ENCODE measurements at places on chromosomes 4 and X.

DNA sequence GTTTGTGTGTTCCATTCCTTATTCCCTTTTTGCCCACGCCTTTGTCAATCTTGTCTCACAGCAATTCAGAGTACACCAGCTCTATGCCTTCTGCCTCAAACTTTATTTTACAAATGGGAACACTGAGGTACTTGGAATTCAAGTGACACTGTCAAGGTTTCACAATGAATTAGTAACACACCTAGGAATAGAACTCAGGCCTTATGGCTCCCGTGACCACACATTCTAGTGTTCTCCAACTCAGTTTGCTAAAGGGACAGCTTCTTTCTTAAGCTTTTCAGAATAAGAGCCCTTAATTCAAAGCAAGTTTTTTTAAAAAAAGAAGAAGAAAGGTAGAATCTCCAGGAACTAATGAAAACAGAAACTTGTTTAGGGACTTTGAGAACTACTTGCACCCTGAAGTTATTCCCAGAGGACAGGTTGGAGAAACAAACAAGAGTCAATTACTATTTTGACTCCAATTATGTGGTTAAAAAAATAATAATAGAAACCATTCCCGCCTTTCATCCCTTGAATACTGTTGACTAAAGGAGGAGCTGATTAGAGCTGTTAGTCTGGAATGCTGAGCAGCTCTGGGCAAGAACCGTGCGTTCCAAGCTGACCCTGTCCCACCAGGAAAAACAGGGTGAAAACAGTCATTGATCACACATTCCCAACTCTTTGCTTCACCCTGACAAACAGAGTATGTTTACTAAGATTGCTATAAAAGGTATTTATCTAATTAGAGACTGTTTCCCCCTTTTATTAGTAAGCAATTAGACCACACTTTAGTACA, 408.8 kb upstream of the CNKSR2 start:
- DNase-seq, result no peak

DNA sequence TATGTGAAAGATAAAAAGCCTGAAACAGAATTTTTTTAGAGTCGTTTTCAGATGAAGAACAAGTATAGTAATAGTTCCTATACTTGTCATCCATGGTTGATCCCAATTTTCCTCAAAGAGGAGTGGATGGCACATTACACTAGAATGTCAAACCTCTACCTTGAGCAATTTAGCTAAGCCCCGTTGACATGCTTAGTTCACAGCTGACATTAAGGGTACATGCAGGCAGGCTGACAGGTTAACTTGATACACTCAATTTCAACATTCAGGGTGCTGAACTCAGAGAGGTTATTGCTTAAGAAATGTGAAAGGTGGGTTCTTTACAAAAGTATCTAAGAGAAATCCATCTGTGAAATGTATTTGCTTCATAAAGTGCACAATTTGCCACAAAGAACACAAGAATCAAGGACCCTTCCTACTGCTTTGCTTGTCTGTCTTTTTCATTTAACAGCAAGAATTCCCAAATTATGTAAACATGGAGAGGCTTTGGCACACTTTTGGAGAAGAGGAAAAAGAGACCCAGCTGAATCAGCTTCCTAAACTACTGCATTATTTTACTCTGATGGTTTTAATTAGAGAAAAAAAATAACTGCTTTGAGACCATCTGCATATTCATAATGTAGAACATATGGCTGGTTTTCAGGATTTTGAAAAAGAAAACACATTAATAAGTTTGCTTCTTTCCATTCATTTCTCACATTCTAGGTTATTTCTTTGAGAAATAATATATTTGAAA, 122.5 kb upstream of the DDIT4L start:
- no peak for DNase-seq

DNA sequence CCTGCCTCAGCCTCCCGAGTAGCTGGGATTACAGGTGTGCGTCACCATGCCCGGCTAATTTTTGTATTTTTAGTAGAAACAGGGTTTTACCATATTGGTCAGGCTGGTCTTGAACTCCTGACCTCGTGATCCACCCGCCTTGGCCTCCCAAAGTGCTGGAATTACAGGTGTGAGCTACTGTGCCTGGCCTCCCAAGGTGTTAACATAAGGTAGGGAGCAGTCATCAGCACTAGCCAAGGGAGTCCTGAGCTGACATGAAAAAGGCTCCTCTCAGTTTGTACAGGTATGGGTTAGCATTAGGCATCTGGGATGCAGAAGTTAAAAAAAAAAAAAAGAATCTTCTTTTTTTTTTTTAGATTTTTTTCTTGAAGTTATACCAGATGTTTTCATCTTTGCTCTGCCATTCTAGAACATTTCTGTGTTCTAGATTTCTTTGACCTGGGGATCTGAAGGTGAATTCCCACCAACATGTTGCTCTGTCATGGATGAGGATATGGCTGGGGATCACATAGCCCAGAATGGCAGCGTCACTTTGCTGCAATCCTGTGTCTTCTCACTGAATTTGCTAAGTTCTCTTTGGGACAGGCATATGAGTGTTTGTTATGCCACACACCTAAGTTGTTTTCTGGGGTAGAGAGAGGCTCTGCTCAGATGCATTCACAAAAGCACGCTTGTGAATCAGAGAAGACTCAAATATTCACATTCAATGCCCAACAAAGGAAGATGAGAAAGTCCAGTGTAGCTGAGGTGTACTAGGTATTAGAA, 24.4 kb upstream of the PLA2G12A start:
- no peak for DNase-seq

- DNase-seq, result no peak
These were observed 17.9 kb upstream of the EXOSC9 start for GRCh38 chr4:121783210-121783609.

GRCh38 chr4:158933236-158933635, 164.4 kb downstream of the FNIP2 start:
- no peak for DNase-seq

DNA sequence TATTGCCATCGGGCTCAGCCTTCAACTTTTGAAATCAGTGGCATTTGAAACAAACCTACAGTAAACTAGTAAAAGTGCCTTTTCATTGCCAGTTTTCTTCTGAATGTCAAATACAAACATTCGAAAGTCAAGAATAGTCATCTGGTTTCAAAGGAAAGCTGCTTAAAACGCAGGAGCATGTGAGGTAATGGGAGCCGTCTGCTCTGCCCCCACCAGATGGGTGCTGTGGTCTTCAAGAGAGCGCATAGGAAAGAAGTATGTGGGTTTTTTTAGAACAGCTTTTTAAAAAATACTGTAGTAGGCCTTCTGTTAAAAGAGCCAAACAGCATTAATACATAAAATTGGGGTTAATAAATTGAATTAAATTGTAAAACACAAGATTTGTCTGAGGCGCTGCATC, 88.6 kb downstream of the STOX2 start:
- DNase-seq, result no peak

GRCh38 chr4:42150653-42151567, 1.5 kb downstream of the BEND4 start:
- DNase-seq, result no peak

DNA sequence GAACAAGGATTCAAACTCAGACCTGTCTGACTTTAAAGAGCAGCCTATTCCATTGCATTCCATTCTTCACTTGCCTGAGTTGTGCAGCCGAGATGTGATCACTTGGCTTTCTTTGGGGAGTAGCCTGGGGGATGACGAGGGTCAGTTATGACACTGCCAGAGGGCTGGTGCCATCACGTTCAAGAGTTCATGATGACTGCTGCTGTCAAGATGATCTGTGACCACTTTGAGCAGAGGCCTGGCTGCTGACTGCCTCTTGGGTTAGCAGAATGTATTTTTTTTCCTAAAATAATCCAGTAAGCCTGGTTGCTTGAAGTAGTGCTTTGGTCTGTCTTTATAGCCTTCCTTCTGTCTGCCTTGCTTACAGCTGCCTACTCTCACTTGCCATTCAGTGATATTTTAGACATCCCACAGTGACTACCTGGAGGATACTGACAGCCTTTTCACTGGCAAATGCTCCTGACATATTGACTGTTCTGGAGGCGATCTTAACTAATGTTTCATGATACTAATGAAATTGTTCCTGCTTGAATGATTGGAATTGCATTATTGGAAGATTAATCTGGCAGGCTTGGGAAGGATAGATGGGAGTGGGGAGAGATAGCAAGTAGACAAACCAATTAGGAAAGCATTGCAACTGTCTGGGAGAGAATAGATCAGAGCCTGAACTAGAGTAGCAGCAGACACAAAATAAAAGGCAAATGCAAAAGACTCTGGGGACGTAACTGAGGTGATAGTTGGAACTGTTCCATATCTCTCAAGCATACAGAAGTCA, 221.6 kb upstream of the LCORL start:
- no peak for DNase-seq

- no peak for DNase-seq
These were observed 158.1 kb downstream of the LHFPL1 start for GRCh38 chrX:112521676-112522075.

- DNase-seq, result no peak
These were observed 89.9 kb upstream of the FAT1 start for GRCh38 chr4:186813377-186814068.

DNA sequence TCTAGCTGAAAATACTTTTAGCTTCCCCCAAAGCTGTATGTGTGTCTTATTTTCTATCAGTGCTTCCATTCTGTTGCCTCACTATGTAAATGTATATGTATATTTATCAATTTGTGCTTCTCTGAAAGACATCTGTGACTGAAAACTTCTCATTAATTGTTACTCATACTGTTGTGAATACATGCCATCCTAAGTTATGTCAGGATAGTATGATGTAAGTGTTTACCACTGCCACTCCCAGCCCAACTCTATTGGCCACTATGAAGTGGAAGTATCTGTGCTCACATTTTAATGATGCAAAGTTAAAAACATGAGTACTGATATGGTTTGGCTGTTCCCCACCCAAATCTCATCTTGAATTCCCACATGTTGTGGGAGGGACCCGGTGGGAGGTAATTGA, 24.4 kb downstream of the GATB start:
- no peak for DNase-seq

DNA sequence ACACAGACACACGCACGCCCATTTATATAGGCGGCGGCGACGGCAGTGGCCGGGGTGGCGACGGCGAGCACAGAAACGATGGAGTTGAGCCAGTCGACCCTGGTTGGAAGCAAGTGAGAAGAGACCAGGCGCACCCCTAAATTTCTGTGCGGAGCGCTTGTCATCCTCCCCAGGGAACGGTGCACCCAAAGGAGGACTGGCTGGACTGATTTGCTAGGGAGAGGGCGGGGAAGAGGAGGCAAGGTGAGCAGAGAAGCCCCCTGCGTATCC, 302 bp downstream of the NHS start:
- DNase-seq, result no peak

DNA sequence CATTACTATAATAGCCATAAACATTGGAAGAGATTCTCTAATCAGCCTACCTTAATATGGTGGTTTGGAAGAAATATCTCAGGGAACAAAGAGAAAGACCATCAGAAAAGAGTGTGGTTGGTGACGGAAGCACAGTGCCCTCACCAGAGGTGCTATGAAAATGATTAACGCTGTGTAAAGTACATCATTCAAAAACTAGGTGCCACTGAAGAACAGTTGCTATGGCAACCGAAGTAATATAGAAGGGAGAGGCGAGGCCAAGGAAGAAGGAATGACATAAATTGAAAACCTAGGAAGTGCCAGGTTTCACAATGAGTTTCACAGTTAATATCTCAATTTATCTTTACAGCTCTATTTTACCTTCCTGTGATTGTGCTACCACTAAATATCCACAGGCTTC, 57.0 kb upstream of the ARSJ start:
- no peak for DNase-seq

DNA sequence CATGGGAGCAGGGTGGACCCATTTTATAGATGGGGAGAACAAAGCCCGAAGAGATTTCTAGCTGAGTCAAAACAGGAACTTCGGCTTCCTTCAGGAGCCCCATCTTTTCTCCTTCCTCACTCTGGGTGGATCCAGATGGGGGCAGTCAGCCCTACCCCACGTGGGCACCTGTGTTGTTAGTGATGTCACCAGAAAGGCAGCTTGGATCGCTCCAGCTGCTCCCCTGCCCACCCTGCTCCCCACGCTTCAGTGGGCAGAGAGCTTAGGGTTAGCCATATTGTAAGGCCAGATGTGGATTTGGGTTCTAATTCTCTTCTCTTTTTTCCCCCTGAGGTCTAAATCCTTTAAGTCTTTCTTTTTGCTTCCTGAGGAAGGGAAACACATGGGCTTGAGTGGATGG, 132.3 kb upstream of the PJA1 start:
- DNase-seq, result no peak

GRCh38 chrX:18010253-18010652, 149.2 kb upstream of the RAI2 start:
- DNase-seq, result no peak

DNA sequence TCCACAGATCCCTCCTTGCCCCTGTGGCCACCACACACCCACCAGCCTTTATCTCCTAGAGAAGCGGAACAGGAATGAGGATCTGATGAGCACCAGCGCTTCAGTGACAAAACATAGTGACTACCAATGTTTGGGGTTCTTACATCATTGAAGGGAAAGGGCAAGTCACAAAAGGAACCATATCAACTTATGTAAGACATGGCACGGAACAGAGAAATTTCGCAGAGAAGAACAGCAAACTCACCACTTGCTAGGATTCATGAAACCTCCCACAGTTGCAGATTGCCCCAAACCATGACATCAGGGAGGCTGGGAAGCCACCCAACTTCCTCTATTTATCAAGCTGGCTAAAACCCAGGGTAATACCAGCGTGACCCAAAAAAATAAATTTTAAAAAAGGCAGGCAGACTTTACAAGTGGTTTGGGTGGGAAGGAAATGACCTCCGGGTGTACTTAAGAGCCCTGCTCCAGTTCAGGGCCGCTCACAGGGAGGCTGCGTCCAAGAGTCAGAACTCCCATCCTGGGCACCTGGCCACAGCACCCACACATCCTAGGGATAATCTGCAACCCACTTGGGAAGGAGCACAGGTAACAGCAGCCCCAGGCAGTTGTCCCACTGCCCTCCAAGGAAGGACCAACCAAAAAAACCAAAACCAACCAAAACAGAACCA, 36.0 kb downstream of the ADGRG2 start:
- no peak for DNase-seq

DNA sequence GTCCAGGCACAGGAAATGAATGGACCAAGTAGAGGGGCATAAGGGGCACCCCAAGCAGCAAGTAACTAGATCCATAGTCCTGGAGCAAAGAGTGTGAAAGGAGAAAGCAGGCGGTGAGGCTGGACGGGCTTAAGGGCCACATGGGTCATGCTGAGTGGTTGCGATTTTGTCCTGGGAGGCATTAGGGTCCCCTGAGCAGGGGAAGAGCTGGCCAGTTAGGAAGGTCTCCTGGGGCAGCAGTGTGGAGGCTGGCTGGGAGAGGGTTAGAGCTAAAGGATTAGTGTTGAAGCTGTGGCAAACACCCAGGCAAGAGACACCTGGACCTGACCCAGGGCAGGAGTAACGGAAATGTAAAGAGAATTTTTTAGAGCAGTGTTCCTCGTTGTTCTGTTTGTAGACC, 26.5 kb downstream of the MYOZ2 start:
- no peak for DNase-seq

GRCh38 chr4:76926841-76927240, 22.7 kb upstream of the SEPTIN11 start:
- DNase-seq, result no peak

Data from stimulated activated CD4-positive, alpha-beta T cell treated with anti-CD3 and anti-CD28 coated beads, Interleukin-4, amount 100 ng/mL, for 24 hours (primary cell).